Upper lobe of left lung (tissue), 6 donors: ENCODE measurements at places on chromosomes 2 and 18. TPM values are rescaled to one million over a fixed set of nuclear protein-coding genes. Genes with fewer than 3 reads are reported as not detected.

DNA sequence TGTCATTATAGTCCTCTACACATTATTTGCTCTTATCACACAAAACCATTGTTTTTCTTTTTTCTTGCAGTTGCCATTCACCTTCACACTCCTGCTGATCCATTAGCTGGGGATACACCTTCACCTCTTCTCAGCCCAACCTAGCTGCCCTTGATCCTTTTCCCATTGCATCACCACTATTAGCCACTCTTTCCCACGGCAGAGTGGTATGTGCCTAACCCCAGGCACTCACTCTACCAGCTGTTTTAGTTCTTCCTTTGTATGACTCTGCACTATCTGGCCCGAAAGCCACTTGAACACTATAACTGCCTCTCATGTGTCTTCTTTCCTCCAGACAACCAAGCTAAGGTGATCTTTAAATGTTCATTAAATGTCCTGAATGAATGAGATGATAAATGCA lies 145.4 kb upstream of the PIK3C3 start:
- no peak for DNase-seq

FAM124B gene
- 2.2 TPM for total RNA-seq

WNT10A gene
- total RNA-seq, result 1.0 TPM

- no peak for DNase-seq
Observed at GRCh38 chr18:45046961-45047360, 366.3 kb downstream of the SETBP1 start.

DNA sequence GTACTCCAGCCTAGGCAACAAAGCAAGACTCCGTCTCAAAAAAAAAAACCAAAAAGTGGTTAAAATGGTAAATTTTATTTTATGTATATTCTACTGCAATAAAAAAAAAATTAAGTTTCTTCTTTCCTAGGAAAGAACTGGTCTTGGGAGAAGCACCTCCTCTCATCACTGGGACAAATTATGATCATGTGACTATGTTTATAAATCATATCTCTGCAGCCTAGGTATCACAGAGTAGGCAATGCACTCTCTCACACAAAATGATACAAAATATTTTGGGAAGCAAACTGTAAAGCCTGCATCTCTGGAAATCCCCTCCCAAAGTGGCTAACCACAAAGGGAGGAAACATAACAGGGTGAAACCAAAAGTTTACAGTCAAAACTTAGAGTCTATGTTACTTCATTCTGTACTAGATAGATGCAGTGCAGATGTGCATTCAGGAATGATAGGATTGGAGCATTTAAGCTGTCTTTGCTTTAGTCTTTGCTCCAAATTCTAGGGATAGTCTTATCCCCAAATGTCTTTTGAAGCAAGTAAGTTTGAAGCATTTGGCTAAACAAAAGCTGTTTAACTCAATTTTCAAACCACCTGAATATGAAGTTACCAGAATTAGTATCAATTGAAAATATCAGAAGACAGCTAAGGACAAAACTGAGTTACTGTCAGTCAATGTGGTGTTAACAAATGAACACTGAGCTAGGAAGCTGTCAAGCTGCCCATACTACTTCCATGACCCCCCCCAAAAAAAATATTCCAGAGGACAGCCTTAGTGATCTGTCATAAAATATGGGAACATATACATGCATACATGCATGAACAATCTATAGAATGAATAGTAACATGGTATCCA lies 21.1 kb upstream of the MALT1 start:
- DNase-seq, result no peak

RAB6C gene
- not detected for total RNA-seq

DNA sequence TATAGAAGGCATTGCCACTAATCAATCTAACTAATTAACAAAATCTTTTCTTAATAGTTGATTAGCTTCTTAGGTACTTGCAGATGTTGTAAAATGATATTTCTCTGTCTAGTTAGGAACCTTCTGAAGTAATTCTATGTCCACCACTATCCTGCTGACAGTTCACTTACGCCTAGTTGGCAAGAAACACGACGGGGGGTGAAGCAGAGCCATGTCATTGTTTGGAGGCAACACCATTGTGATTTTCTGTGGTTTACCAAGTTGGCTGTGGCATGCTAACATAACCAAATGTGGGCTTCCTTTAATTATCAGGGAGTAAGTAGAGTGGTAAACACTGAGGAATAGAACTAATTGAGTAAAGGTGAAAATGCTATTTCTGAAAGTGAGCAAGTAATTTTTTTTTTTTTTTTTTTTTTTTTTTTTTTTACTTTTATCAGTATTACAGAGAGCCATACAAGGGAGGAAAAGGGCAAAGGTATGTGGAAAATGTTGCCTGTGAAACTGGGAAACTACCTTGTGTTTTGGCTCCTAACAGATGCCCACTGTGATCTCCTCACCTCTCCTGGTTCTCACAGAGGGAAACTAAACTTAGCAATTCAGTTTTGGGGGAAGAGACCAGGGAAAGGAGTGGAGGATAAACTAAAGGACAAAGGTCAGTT lies 126.8 kb downstream of the MEIS1 start:
- DNase-seq, result no peak

DNA sequence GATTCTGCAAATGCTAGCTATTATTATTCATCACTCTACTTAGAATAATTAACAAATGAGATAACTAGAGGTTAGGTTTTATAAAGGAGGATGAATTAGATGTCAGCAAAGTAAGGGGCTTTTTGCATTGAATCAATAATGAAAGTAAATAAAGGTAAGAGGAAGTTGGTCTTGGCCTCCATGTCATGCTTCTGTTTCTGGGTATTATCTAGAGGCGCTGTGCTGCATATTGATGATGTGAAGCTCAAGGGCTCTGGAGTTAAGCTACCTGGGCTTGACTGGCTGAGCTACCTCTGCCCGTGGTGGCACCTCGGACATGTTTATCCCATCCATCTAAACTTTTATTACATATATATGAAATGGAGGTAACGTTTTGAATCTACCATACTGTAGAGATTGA lies 350.9 kb downstream of the PARD3B start:
- DNase-seq, result no peak

DNA sequence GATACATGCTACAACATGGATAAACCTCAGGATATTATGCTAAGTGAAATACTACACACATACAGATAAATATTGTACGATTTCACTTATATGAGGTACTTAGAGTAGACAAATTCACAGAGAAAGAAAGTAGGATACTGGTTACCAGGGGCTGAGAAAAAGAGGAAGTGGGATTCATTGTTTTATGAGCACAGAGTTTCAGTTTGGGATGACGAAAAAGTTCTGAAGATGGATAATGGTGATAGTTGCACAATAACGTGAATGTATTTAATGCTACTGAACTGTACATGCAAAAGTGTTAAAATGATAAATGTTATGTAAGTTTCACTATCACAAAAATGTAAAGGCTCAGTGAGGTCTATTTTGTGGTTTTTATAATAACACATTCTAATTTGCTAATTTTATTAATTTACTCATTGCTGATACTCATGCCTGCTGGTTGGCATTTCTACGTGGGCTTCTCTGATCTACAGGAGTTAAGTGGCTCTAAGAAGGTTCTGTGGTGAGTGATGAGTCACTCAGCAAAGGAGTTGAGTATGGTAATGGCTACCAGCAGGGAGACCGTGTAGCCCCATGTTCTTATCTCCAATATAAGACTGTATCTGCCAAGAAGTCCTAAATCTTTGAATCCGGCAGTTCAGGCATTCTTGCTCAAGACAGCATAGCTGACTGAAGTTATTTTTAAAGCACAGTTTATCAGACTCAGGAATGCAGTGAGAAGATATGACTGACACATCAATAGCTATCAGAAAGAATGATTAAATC lies 41.1 kb downstream of the UPP2 start:
- no peak for DNase-seq

DNA sequence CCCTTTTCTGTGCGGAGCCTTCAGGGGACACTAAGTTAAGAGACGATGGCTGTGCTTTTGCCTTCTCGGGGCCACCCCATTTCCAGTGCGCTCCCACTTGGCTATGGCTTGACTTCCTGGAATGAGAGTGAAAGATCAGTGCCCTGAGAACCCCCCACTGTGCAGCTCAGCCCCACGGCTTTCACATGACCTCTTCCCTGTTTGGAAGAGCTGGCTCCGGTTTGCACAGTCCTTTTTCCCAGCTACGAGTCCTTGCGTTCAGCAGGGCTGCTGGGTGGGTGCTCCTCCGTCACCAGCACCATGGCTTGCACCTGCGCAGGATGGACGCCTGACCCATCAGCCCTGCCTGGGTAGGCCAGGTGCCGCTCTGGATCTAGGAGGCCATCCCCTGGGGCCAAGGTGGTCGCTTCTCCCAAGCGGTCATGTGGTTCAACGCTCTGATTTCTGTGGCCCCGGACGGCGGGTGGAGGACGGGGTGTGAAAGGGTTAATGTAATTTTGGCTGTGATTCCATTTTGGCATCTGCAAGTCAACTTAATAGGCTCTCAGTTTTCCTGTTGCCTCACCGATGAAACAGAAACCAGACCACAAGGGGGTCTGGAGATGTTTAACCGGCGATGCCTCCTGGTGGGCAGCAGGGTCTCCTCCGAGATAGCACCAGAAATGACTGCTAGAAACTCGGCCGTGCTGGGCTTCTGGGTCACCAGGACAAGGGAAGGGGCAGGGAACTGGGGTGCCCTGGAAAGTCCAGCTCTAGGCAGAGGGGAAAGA lies 113.1 kb upstream of the HAAO start:
- DNase-seq, result no peak

GRCh38 chr2:88735133-88735532 lies 43.7 kb downstream of the RPIA start:
- DNase-seq, result no peak

GRCh38 chr2:204335451-204336058 lies 209.7 kb upstream of the PARD3B start:
- no peak for DNase-seq

- DNase-seq, result no peak
Observed at GRCh38 chr18:27141876-27142275, 43.2 kb downstream of the CHST9 start.
